Smooth muscle cell of trachea (primary cell): ENCODE measurements at places on chromosomes 4 and X. TPM values are rescaled to one million over a fixed set of nuclear protein-coding genes. Genes with fewer than 3 reads are reported as not detected.

MAGEA2B gene
- total RNA-seq, result not detected in 2 replicates

USP17L27 gene
- total RNA-seq, result not detected in 2 replicates

CD38 gene
- 0.33 TPM in 1 of 2 replicates, not detected in the other for total RNA-seq

CFAP99 gene
- total RNA-seq, result not detected in 2 replicates

AMOT gene
- total RNA-seq, result 21.0 and 21.1 TPM in 2 replicates

GRIA3 gene
- total RNA-seq, result 3.3 and 3.6 TPM in 2 replicates

TLR10 gene
- total RNA-seq, result 0.15 TPM in 1 of 2 replicates, not detected in the other

PDHA1 gene
- total RNA-seq, result 83.4 and 90.0 TPM in 2 replicates

MAGEA1 gene
- not detected in 2 replicates for total RNA-seq

GLRA2 gene
- total RNA-seq, result not detected in 2 replicates

NWD2 gene
- total RNA-seq, result not detected in 2 replicates

TRIM60 gene
- not detected in 2 replicates for total RNA-seq

NEUROG2 gene
- total RNA-seq, result not detected in 2 replicates

POU4F2 gene
- not detected in 2 replicates for total RNA-seq

RHOXF2B gene
- total RNA-seq, result not detected in 2 replicates

OTOP1 gene
- not detected in 2 replicates for total RNA-seq

SMIM20 gene
- total RNA-seq, result 36.4 and 46.7 TPM in 2 replicates

CCSER1 gene
- not detected in 2 replicates for total RNA-seq

ERVMER34-1 gene
- total RNA-seq, result under 0.01 TPM in 1 of 2 replicates, not detected in the other
